Activated CD8-positive, alpha-beta memory T cell treated with anti-CD3 and anti-CD28 coated beads for 1 hour (primary cell): ENCODE measurements at places on chromosomes 1 and 21.

DNA sequence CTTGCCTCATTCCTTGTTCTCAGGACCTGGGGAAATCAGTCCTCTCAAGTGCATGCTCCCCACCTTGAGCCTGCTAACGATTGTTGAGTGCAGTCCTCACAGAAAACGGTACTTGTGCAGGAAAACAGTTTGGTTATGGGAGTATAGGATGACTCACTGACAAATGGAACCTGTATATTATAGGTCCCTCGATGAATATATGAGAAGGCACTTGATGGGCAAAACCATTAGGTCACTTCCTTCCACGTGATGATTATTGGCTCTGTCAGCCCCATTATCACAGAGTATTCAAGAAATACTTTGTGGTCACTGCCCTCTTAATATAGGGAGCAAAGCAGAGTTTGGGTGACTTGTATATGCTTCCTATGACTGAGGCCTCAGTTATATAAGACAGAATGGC is 6.2 kb downstream of the CCDC17 start:
- DNase-seq = no peak

DNA sequence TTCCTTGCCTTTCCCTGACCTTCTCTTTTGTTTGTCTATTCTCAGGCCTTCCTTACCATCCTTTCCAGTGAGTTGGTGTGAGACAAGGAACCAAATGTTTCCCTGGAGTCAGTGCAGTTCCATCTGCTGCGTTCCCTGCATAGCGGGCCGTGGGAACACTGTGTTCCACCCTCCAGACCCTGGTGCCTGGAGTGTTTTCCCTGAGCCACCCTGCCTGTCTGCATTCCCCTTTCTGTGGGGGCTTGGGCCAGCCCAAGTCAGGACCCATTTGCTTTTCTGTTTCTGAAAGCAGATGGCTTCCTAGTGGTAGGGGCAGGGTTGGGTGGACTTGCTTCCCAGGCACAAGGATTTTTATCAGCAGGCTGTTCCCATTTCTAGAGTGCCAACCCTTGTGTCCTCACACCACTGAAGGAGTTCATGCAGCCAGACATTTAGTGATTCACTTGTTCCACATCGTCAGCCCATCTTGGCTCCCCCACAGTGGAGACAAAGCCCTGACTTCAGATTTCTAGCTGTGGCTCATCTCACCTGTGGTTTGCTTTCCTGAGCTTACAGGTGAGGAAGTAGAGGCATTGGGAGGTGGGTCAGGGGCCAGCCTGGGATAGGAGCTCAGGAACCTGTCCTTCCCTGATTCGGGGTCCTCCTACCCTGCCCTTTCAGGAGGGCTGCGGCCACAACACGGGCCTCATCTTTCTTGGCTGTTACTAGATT is 14.1 kb upstream of the MYOG start:
- DNase-seq = no peak

DNA sequence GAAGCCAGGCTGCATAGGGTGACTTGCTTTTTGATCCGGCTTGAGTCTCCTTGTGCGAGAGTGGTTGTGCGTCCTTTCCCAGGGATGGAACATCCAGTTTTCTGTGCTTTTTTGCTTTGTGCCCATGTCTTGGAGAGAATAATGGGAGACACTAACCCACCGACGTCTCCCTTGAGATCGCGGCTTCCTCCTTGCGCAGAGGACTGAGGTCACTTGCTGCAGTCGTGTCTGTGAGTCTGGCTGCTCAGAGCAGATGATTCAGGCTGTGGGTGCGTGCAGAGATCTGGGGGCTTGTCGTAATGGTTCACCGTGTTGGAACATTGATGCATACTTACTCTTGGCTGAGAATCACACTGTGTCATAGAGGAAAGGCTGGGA is 164.5 kb upstream of the CACNA1E start:
- no peak for DNase-seq

DNA sequence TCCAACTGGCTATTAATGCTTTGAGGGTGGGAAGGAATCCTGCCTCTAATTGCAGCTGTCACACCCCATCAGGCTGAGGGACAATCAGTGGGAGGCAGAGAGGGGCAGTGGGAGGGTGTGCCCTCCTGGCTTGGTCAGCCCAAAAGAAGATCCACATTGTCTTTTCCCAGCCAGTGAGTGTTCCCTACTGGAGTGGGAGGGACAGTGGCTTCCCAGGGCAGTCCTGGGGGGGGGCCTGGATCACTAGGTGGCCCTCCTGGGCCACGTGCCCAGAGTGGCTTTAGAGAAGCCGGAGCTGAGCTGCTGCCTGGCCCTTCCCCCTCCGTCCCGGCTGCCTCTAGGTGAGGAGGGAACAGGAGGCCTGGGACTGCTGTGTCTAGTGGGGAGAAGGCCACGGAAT is 14.0 kb downstream of the INKA2 start:
- DNase-seq = no peak

DNA sequence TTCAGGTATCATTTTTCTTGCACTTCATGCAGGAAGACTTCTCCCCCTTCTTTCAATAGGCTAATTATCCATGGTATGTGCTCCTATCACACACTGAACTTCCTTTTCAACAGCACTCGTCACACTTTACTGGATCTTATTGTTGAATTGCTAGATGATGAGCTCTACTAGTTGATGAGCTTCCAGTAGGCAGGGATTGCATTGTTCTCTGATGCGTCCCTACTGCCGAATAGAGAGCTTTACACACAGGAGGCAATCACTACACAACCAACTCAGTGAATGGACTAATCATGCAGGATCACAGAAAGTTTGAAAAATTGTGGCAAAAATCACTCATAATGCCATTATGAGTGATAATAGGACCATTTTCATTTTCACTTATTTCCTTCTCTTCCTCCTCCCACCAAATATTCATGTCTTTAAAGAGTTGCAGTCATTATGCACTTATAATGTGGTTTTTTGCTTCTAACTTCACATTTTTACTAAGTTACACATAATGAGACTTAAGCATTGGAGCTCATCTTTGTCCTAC is 128.1 kb upstream of the ZNF648 start:
- DNase-seq = no peak

DNA sequence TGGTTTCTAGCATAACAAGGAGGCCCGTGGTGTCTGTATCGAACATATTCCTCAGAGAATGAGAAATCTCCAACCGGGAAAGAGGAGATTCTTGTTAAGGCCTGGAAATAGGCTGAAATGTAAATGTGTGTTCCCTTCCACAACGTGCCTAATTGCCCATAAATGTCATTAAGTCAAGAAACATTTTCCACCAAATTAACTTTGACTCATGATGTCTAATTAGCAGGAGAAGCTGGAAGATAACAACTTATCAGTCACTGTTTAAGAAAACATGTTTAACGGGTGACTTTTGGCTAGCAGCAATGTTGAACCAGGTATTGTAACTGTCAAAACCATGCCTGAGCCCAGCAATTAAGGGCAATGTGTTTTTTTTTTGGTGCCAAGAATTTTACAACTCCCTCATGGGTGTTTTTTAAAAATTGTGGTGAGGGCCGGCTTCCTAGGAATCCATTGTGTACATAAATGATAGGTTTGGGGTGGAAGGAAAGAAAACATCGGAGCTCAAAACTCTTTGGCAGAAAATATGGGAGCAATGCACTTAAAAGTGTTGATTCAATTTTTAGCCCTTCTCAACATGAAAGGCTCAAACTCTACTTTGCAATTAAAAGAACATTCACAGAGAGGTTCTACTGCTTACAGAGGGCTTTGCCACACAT is 67.0 kb downstream of the OLIG1 start:
- DNase-seq = no peak

DNA sequence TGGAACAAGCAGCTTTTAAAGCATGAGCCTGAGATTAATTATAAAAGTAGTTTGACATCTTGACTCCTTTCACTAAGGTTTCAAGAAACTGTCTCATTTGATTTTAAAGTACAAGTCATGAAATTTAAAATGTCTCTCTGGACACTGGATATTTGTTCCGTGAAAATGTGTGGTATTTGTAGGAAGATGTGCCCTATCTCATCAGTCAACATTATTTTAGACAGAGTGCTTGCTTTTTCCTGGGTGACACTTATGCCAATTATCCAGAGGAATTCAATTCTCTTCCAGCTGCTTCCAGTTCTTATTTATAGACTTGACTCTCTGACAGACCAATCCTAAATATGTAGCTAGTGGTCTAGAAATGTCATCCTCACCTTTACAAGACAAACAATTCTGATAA is 300.4 kb downstream of the PLA2G4A start:
- no peak for DNase-seq

DNA sequence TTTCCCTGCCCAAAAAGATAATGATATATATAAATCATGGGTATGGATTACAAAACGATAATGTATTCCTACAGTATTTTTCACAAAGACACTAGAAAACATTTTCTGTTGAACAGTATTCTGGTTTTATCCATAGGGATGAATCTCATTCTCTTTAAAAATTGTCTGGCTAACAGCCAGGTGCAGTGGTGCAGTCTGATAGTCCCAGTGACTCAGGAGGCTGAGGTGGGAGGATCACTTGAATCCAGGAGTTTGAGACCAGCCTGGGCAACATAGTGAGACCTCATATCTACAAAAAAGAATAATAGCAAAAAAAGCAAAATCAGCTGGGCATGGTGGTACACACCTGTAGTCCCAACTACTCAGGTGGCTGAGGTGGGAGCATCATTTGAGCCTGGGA is 23.3 kb downstream of the PIP5K1A start:
- DNase-seq = no peak

DNA sequence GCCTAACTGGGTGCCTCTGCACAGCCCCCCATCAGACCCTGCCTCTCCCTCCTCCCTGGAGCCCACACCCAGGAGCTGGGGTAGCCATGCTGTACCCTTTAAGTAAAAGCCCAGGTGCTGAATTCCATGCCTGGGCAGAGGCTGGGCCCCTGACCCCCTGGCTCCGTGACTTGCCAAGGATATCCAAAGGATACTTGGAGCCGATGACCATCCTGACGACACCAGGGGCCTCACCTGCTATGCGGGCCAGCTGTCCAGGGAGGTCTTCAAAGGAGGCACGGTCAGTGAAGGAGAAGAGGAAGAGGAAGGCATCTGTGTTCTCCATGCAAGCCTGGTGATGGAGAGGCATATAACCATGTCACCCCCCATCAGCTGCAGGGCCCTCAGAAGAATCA is 4.7 kb downstream of the CPLANE2 start:
- no peak for DNase-seq

GRCh38 chr1:174190691-174191199 is 31.4 kb downstream of the RABGAP1L start:
- DNase-seq = no peak

- DNase-seq = no peak
These were observed 41.7 kb downstream of the SLC30A1 start for GRCh38 chr1:211537253-211537652.

GRCh38 chr21:34779860-34780259 is 111.1 kb downstream of the CLIC6 start:
- no peak for DNase-seq

- DNase-seq = no peak
These were observed 24.9 kb downstream of the MT1HL1 start for GRCh38 chr1:236979149-236979900.

DNA sequence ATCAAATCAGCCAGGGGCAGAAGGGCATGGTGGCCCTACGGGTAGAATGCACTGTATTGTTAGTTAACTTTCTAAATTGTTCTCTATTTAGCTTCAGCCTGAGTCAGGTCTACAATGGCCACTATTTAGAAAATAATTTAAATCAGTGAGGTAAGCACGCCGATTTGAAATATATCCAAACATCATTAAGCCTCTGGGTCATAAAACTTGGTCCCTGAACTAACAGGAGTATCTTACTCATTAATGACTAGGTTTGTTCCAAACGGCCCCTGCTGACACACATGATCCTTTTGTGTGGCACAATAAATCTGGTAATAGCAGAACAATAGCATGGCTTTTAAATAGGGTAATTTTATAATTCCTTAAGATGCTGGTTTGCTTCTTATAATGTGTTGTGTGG is 48.4 kb downstream of the STX6 start:
- no peak for DNase-seq

- DNase-seq = no peak
These were observed 11.4 kb upstream of the TENT5C start for GRCh38 chr1:117594261-117594990.

DNA sequence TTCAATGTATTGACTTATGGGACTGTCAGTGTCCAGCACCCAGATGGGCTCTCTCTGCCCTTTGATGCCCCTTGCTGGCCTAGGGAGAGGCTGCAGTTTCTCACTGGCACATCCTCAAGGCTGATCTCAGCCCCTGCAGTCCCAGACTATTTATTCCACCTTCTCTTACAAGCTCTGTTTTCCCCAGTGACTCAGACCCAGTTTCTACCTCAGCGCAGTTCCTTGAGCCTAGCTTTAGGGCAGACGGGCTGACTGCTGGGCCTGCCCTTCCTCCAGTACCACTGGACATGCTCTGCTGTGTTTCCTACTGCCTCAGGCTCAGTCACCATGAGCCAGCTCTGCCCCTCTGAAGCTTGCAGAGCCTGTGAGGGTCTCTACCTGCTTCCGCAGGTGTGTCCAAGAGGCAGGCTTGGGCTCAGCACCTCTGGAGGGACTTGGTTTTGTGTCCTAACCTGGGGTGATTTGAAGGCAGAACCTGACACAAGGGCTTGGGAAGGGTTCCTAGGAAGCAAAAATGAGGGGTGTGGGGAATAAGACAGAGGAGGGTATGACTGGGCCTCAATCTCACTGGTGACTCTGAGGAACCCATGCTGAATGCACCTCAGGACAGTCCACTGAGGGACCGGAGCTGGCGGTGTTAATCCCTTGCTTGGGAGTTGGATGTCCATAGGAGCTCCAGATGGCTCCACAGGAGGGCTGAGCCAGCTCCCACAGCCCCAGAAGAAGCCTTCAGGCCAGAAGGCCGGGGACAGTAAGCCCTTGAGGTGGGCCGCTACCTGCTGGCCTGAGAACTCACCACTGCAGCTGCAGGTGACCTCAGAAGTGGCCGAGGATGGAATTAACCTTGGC is 689.9 kb downstream of the MATN1 start:
- DNase-seq = no peak

GRCh38 chr21:38438462-38438893 is 59.8 kb downstream of the ERG start:
- DNase-seq = no peak

DNA sequence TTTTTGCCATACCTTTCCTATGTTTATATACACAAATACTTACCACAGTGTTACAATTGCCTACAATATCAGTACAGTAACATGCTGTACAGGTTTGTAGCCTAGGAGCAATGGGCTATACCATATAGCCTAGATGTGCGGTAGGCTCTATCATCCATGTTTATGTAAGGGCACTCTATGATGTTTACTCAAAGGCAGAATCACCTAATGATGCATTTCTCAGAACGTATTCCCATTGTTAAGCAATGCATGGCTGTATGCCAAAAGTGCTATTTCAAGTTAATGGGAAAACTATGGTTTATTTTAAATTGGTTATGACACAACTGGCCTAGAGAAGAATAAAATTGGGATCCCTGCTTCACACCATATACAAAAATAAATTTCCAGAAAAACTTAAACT is 36.9 kb upstream of the DISP1 start:
- no peak for DNase-seq
